A172 (cell line): ENCODE measurements at places on chromosomes 1 and 21.

- peak; percentile 44 for DNase-seq
Observed at GRCh38 chr1:44464361-44464760, 59.3 kb downstream of the RNF220 start.

- DNase-seq = no peak
Observed at GRCh38 chr1:13761883-13762282, 61.9 kb downstream of the PRDM2 start.

DNA sequence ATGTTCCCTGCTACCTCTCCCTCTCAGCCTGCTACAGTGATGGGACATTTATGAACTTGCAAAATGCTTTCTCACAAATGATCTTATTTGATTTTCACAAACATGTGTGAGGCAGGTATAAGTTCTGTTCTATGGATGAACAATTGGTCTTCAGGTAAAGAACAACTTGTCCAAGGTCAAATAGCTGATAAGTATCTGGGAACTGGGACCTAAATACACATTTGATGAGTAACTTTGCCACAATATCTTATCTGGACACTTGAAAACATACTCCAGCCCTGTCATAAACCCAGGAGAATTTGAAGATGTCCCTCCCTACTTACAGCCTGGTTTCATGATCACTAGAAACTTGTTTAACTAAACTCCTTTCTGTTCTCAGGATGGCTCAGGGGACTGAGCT, 23.0 kb downstream of the LRRN2 start:
- DNase-seq = no peak

DNA sequence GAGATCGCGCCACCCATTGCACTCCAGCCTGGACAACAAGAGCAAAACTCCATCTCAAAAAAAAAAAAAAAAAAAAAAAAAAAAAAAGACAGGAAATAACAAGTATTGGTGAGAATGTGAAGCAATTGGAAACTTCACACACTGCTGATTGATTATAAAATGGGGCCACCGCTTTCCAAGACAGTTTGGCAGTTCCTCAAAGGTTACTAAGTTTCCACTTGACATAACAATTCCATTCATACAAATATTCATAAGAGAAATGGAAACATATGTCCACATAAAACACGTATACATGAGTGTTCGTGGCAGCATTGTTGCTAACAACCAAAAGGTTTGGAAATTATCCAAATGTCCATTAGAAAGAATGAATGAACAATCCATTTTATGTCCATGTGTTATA, 26.3 kb downstream of the USP24 start:
- DNase-seq = no peak

DNA sequence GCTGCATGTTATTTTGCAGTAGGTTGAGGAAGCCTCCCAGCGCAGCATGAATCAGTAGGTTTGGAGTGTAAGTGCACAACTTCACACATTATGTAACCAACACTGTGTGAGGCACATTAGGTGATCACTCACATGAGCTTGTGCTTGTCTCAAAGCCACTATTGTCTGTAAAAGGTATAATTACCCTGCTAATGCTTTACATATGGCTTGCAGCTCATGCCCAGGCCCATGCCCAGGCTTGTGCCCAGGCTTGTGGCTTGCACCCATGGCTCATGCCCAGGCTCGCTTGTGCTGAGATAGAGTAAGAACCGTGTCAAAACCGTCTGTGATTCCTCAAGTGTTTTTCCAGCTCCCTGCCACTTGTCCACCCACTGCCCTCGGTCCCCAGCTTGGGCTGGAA, 596.3 kb downstream of the LTN1 start:
- no peak for DNase-seq

DNA sequence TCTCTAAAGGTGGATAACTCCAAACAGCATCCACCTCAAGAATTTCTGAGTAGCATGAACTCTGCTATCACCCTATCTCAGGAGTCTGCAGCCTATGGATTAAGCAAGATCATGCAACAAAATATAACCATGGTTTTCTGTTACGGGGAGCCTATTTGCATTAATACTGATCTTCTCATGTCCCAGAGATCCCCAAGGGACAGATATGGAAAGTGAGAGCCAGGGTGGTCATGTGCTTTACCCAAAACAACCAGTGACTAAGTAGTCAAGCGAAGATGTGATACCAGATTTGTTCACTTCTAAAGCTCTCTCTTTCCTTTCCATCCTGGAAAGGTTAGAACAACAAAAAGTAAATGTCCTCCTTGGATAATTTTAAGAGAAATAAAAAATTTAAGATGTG, 125.1 kb downstream of the PRRX1 start:
- DNase-seq = no peak

- DNase-seq = no peak
Observed at GRCh38 chr1:227449741-227450441, 113.5 kb upstream of the ZNF678 start.

DNA sequence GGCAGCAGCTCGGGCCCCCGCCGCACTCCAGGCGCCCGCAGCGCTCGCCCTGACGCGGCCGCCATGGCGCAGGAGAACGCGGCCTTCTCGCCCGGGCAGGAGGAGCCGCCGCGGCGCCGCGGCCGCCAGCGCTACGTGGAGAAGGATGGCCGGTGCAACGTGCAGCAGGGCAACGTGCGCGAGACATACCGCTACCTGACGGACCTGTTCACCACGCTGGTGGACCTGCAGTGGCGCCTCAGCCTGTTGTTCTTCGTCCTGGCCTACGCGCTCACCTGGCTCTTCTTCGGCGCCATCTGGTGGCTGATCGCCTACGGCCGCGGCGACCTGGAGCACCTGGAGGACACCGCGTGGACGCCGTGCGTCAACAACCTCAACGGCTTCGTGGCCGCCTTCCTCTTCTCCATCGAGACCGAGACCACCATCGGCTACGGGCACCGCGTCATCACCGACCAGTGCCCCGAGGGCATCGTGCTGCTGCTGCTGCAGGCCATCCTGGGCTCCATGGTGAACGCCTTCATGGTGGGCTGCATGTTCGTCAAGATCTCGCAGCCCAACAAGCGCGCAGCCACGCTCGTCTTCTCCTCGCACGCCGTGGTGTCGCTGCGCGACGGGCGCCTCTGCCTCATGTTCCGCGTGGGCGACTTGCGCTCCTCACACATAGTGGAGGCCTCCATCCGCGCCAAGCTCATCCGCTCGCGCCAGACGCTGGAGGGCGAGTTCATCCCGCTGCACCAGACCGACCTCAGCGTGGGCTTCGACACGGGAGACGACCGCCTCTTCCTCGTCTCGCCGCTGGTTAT, 2.8 kb downstream of the KCNJ9 start:
- DNase-seq = no peak

- no peak for DNase-seq
Observed at GRCh38 chr1:42179900-42180329, 15.4 kb upstream of the GUCA2A start.

- no peak for DNase-seq
Observed at GRCh38 chr21:46131588-46131837, 23.9 kb downstream of the FTCD start.

- DNase-seq = no peak
Observed at GRCh38 chr1:244022864-244023440, 28.1 kb upstream of the ZBTB18 start.

DNA sequence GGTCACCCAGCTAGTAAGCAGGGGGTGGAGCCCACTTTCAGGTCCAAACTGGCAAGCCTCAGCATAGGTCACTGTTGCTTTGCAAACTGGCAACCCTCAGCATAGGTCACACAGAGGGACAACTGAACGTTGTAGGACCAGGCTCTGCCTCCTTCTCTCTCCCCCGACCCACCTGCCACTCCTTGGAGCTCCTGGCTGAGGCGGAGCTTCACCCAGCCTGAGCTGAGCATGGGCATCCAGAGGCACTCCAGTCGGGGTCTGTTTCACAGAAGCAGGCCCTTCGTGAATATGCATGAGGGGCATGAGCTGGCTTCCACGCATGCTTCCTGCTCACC, 24.2 kb downstream of the CAPZB start:
- no peak for DNase-seq

DNA sequence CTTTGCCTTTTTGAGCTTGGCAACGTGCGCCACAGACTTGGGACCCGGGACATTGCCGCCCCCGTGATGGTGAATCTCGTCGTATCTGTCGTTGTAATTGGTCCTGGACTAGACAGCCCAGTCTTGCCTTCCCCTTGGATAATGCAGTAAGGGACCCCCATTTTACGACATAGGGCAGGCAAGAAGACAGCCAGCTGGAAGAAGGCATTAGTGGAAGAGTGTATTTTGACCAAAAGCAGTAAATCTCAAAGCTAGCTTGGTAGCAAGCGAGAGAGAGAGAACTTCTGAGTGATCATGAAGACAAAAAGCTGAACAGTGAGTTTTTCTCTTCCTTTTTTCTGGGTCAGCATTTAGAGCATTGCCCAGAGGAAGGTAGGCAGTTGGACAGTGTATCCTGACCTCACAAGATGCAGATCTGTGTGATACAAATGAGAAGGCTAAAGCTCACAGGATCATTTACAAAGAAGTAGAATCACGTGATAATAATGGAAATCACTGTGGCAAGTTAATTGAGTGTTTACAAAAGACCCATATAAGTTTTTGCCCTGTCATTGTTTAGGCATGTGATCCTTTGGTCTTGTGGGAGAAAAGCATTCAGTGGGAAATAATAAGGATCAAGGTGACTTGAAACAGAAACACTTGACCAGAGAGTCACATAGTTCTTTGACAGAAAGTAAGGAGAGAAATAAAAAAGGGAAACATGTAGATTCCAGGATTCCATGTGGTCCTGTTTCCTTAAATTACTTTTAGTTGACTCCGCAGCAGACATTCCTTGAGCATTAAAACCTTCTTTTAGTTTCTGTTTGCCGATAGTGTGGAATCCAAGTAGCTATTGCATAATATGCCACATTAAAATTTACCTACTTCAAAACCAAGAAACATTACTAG, 66.3 kb downstream of the CNST start:
- DNase-seq = peak; percentile 87

GRCh38 chr1:201508809-201509208, 1.9 kb upstream of the CSRP1 start:
- DNase-seq = peak; percentile 64

- DNase-seq = no peak
Observed at GRCh38 chr21:15430577-15430976, 299.2 kb upstream of the USP25 start.

DNA sequence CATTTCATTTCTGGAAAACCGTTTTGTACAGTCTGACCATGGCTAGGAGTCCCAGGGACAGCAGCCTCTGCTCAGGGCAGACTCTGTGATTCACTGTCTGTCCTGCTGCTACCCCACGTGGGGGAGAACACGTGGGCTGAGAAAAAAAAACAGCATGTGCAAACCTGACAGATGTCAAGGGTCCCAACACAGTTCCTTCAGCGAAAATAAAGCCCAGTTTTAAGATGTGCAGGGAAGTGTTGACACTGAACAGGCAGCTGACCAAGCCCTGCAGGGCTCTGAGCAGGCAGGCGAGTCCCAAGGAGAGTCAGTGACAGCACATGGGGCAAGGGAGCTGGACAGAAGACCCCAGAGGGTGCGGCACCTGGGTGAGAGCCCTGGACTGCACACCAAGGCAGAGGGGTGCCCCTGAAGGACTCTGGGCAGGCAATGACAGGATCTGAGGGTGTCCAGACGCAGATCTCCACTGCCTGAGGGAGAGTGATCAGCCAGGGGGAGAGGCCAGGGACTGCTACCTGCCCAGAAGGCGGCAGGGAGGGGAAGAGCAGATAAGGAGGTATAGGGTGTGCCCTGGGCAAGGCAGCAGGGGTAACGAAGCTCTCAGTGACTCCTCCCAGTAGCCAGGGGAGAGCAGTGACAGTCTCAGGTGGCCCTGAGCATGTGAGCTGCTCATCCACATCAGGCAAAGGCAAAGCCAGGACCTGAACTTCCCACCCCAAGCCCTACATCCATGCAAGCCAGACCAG, 5.1 kb upstream of the SPATC1L start:
- DNase-seq = peak; percentile 21
